Muscle of back (tissue), 13 donors: ENCODE measurements at places on chromosomes 3 and 15. TPM values are rescaled to one million over a fixed set of nuclear protein-coding genes. Genes with fewer than 3 reads are reported as not detected.

DNA sequence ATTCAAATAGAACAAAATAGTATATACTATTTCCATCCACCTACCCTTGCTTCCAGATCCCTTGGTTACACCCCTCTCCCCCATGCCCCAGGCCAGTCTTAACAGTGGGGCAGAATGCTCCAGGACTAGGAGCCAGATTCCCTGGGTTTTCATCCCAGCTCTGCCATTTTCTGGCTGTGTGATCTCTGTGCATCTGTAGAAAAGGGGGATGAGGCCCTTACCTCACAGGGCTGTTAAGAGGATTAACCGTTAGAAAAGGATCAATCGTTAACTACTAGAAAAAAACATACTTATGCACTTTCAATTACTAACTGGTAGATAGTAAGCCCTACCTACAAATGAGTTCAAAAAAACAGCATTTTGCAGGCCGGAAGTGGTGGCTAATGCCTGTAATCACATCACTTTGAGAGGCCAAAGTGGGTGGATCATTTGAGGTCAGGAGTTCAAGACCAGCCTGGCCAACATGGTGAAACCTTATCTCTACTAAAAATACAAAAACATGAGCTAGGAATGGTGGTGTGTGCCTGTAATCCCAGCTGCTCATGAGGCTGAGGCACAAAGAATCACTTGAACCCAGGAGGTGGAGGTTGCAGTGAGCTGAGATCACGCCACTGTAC is 11.7 kb downstream of the EBLN2 start:
- DNase-seq: no peak

DNA sequence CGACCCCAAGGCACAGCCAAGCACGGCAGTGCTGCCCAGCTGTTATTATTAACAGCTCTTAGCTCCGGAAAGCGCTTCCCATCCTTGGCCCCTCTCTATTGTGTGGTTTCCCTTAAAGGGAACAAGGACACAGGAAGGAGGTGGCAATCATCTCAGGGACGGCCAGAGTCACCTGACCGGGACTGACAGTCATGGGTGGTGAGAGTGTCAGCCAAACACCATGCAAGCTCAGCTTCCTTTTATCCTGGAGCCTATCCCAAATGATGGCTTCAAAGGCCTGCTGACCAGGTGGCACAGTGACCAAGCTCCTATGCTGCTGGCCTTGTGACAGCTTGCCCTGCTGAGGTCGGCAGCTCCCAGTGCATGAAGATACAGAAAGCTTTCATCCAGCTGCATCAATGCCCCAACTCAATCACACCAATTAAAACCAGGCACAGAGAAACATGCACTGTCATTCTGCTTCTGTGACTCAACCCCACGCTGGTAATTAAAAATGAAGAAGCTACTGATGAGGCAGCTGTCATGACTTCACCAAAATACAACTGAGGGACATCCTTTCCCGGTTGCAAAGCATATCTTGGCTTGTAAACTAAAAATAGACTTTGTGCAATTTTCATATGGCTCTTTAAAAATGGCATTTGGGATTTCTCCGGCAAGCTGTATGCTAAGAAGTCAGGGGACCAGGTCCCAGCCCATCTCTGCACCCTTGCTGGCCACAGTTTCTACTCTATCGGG is 34.0 kb downstream of the PCSK6 start:
- peak; percentile 61 for DNase-seq

DNA sequence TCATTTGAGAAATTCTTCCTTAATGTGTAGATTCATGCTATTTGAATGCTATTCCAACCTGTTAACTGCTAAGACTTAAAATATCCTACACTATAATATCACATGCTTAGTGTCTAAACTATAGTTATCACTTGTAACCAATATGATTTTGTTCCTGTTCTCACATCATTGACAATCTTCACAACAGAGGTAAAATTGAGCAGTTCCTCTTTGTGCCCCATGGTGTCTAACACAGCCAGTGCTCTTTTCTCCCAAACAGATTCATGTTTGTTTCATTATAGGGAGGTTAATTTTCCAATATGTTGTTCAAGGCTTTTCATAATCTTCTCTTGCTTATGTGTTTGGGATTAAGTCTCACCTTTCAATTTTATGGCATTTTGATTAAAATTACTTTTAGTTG is 591.1 kb downstream of the ZPLD1 start:
- DNase-seq: no peak

Gene RBP2
- not detected for polyA plus RNA-seq

Gene SLC22A13
- polyA plus RNA-seq: 0.26 TPM

GRCh38 chr3:33848624-33849347 is 50.4 kb downstream of the PDCD6IP start:
- no peak for DNase-seq

Gene IRAK2
- 0.82 TPM for polyA plus RNA-seq

Gene PPP1R14D
- not detected for polyA plus RNA-seq

- DNase-seq: no peak
Observed at GRCh38 chr3:42519568-42519962, 17.1 kb downstream of the VIPR1 start.

GRCh38 chr15:92146511-92147150 is 247.1 kb upstream of the ST8SIA2 start:
- DNase-seq: no peak

GRCh38 chr15:36951731-36952247 is 148.6 kb downstream of the MEIS2 start:
- peak; percentile 11 for DNase-seq

- no peak for DNase-seq
Observed at GRCh38 chr15:97143592-97144376, 813.3 kb downstream of the NR2F2 start.

Gene HACD3
- 41.2 TPM for polyA plus RNA-seq

GRCh38 chr3:156509189-156510174 is 45.4 kb downstream of the SSR3 start:
- DNase-seq: peak; percentile 67

DNA sequence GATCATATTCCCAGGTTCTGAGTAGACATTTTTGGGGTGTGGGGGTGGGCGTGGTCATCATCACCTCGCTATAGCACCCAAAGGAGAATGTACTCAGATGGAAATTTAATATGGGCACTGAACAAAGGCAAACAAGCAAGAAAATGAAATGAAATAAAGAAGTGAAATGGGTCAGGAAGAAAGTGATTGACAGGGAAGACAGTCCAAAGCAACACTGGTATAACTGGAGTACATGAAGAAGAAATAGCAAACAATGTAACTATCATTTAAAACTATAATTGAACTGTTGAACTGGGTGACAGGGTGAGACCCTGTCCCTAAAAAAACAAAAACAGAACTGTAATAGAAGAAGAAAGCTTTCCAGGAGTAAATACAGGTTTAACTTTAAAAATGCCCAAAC is 24.8 kb downstream of the RPL39L start:
- DNase-seq: no peak
